ENCODE measurements at places on chromosomes 4 and X.
A peak's percentile ranks its signal among the peaks of the same experiment; 100 is the strongest.

GRCh38 chr4:82394896-82395295 is 21.1 kb upstream of the HNRNPD start:
- DNase-seq = no peak

- no peak for DNase-seq
Observed at GRCh38 chr4:41423117-41423516, 114.8 kb upstream of the LIMCH1 start.

GRCh38 chrX:98263135-98263534 is 1379.4 kb downstream of the RPA4 start:
- no peak for DNase-seq

DNA sequence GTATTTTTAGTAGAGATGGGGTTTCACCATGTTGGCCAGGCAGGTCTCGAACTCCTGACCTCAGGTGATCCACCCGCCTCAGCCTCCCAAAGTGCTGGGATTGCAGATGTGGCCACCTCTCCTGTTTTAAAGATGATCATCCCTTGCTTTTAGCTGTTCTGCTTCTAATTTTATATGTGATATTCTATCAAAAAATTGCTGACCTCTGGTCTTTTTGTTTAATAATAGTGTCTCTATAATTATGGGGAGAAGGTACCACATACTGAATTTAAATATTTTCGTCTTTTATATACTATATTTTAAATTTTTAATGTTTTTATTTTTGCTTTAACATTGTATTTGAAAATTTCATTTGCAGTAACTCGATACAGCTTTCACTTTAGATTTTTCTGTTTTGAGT is 15.6 kb downstream of the USP9X start:
- no peak for DNase-seq

DNA sequence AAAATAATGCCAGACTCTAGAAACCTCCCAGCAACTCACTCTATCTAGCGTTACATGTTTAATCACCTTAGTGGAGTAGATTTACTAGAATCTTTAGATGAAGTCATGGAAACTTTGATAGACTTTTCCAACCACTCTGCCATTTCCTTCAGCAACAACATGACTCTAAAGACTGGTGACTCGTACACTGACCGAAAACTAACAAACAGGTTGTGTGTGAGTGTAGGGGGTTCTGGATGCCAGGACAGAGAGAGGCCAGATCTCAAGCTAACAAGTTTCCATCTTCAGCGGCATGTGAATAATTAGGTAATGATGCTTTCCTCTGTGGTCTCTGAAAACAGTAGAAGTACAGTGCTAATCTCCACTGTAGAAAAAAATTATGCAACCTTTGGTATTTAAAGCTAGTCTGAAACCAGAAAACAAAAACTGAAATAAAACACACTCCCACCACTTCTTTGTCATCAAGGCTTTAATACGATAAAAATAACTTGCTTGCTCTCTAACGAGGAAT is 286.4 kb downstream of the PRDM5 start:
- DNase-seq = no peak

DNA sequence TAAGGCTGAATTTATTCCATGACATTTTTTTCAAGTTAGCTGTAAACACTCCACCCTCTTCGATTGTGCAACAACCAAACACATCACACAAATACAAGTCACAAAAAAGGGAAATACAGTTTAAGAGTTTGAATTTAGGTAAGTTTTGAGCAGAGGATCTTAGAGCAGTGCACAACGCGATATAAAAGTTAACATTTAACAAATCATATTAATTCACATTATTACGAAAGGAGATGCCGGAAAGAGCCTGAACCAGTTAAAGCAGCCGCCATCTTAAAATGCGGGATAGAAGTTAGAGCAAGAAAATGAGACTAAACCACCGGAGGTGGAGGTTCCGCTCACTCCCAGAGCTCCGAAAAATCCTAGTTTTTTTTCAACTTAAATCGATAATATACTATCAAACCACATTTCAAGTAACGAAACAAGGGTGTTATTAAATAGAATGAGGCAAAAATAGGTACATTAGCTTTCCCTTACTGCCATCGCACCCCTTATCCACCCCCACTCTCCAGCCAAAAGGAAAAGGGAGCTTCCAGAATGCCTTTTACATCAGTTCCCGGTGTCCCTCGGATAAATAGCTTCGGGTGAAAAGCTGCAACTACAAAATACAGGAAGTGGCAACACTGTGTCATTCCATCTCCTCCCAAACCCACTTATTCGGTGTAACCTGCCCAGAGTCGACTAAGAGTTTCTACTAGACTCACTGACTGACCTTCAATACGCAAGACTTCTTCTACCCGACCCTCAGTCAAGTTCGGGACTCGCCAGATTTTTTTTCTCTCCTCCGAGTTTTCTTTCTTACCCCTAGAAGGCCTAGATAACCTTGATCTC is 1.9 kb downstream of the UBE2D3 start:
- peak; percentile 8 for DNase-seq

GRCh38 chr4:175309041-175309440 is 390.9 kb downstream of the ADAM29 start:
- no peak for DNase-seq

DNA sequence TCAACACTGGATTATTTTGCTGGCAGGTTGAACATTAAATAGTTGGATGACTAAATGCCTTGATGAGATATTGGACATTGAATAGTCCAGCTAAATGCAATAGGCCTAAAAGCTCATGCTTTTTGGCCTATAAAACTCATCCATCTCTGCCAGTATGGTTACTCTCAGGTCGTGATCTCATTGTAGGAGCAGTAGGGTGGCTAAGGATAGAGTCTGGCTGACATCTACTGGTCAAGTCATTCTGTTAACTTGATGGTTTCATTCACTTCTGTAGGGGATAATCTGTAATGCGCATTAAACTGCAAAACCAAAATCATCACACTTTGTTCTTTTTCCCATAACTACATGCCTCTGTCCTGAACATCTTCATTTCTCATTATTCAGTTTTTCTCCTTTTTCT is 227.0 kb downstream of the DKK2 start:
- peak; percentile 1 for DNase-seq

DNA sequence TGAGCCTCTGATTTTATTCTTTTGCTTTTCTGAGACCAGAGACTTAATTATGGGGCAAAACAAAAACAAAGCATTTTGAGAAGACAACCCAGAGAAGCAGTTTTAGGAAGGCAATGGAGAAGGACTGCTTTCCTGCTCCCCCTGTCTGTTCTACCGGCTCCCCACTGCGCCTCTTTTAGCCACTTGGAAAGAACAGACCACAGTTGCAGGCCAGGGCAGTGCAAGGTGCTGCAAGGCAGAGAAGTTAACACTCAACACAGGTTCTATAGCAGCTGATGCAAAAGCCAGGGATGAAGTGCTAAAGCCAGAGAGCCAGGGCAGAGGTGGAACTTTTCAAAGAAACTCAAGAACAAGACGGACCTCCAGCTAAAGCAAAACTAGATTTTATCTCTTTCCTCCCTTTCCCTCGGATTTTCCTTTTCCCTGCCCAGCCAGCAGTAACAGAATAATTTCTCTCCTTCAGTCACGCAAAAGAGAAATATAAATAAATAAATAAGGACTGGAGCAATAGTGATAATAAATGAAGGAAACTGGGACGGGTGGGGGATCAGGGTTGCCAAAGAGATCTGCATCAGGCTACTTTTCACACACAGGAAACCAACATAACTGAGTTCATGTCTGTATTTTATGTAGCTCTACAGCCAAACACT is 10.4 kb downstream of the SH3RF1 start:
- no peak for DNase-seq

- no peak for DNase-seq
Observed at GRCh38 chr4:62619971-62620370, 1419.8 kb downstream of the ADGRL3 start.

- DNase-seq = no peak
Observed at GRCh38 chr4:89364541-89364940, 56.9 kb upstream of the GPRIN3 start.

- no peak for DNase-seq
Observed at GRCh38 chrX:109826954-109827708, 94.1 kb upstream of the ACSL4 start.

GRCh38 chr4:153929675-153930074 is 140.8 kb upstream of the SFRP2 start:
- no peak for DNase-seq

- no peak for DNase-seq
Observed at GRCh38 chr4:88859191-88859812, 161.7 kb upstream of the NAP1L5 start.

- no peak for DNase-seq
Observed at GRCh38 chr4:137427411-137427810, 104.9 kb downstream of the PCDH18 start.

Data from DMS153 (cell line).